ENCODE measurements at places on chromosomes 7 and 10.

GRCh38 chr10:35132727-35133126 lies 6.1 kb downstream of the CREM start:
- no peak for DNase-seq

GRCh38 chr7:77802557-77803405 lies 4.2 kb downstream of the PHTF2 start:
- DNase-seq, result no peak

DNA sequence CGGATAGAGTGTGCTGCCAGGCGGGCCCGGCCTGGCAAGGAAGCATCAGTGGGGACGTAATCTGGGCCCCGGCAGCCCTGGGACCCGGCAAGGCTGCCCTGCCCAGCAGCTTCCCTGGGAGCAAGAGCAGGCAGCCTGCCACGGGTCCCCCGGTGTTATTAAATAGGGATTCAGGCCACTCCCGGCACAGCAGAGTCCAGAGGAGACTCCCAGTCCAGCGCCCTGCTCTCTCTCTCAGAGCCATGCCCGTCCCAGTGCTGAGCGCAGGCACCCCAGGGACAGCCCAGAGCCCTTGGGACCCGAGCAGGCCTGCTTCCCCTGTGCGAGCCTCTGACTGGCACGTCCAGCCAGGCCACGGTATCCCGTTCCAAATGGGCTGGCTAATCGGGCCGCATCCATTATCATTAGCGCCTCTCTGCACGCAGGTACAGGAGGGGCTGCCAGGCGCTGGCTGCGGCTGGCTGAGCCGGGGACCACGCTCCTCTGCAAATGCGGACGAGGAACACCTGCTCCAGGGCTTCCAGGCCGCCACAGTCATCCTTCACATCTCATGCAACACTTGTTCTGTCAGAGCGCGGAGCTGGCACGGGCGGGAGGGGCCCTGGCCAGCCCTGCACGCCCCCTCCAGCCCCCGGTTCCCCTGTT lies 344.2 kb upstream of the MKI67 start:
- no peak for DNase-seq

DNA sequence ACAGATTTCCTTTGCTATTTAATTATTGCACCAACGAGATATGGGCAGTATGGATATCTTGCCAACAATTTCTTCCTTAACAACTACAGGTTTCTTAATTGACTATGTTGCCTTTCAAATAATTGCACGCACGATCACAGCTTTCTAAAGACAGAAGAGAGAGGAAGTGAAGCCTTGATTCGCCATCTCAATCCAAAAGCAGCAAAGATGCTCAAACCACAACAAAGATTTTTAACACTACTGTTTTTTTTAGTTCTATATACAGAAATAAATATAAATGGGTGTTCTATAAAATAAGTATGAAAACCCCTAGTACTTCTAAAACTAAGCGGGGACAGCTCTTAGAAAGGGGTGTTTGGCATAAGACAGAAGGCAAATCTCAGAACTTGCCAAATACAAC lies 251.3 kb downstream of the SFMBT2 start:
- no peak for DNase-seq

DNA sequence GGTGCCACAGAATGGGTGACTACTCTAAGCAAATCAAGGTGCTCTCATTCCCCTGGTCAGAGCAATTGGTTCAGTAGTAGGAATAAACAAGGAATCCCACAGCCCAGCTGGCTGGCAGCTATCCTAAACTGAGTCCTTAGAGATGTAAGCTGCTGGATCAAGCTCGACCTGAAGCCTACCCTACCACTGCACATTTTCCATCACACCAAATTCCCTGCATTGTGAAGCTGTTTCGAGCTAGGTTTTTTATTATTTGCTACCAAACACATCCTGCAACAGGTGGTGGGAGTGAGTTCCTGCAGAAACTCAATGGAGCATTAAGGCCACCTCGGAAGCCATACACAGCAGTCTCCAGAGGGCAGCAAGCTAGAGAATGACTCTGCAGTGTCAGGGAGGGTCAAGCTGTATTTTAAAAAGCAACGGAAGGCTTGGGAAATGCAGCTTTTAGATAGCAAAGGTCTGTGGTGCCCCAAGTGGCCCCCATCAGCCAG lies 33.7 kb upstream of the TNRC18 start:
- DNase-seq, result no peak

DNA sequence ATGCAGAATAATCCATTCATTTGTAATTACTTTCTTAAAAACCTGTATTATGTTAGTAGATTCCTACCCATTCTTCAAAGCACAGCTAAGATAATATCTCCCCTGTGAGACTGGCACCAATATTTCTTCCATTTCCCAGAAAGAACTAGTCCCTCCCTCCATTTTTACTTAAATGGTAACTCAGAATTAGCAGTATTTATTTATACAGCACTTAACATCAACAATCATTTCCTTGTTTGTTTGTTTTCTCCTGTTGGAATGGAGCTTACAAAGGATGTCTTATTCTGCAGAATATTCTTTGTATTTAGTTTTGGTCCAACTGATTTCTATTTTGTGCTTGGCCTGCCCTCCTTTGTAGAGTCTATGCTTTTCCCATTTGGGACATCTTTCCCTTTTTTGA lies 32.1 kb upstream of the PTPN12 start:
- DNase-seq, result no peak

DNA sequence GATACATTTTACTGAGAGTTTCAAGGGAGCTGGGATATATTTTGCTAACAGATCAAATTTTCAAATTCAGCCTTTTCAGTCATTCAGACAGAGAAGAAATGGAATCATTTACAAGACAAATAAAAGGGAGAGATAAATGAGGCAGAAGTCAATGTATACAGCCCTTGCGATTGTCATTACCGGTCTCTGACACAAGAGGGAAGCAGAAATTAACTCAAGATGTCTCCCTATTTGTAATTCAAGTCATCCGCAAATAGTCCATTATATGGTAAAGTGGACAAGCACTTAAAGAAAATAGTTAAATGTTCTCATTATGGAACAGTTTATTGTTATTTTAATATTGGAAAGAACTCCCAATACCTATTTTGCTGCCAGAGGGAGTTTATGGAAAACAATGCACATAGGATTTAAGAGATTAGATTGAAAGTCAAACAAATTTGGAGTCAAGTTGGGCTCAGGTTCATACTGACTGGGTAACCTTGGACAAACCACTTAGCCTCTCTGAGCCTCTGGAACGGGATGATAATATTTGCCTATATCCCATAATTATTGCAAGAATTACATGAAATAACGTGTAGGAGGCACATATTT lies 89.3 kb upstream of the PRKCQ start:
- DNase-seq, result no peak

- DNase-seq, result no peak
Observed at GRCh38 chr10:43912469-43912868, 263.8 kb upstream of the ZNF32 start.

DNA sequence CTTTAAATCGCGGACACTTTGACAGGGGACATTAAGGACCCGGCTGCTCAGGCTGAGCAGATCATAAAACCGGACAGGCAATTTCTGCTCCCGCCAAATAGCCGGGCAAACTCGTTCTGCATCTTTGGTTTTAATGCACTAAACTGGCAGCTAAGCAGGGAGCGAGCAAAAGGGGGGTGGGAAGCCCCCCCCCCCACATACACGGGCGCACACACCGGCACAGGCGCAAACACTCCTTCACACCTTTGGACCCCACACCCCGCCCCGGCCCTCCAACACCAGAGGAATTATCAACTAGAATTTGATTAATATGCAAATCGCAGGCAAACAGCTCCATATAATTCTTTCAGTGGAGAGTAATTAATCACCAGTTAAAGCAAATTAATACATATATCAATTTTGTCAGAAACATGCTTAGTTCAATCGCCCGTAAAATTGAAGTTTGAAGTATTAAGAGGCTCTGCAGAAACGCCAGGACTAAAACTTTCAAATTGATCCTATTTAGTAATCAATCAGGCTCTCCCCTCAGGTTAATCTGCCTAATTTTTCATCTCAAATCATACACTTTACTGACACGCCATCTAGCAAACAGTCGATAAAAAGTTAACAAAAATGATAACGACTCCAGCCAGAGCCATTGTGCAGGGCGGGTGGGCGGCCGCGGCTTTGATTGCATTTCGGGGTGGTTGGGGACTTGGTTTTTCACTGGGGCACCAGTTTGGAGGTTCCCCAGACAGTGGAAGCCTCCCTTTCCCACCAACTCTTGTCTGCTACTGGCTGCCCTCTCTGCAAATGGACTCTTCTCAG lies 9.9 kb downstream of the LBX1 start:
- no peak for DNase-seq

GRCh38 chr7:114087653-114088469 lies 169.1 kb upstream of the PPP1R3A start:
- DNase-seq, result no peak

GRCh38 chr10:34886906-34887642 lies 72.0 kb upstream of the PARD3 start:
- DNase-seq, result no peak

GRCh38 chr10:32622409-32622808 lies 176.5 kb downstream of the CCDC7 start:
- DNase-seq, result no peak

DNA sequence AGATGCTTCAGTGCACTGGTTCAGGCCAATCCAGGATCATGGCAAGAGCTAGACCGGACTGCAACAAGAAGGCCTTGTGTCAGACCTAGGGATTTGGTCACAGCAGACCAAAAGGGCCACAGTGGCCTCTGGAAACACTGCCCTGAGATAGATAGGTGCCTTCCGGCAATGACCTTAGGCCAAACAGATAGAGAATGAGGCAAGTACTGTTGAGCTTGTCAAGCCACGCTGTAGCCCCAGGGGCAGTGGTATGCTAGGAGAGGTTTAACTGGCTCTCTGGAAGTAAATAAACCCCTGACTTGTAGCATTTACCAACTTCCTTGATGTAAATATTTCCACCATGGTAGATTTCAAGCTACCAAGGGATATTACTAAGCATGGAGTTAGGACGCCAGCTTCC lies 197.5 kb downstream of the GRID1 start:
- no peak for DNase-seq

- no peak for DNase-seq
Observed at GRCh38 chr10:48767373-48768143, 82.9 kb downstream of the WDFY4 start.

GRCh38 chr7:100933734-100934133 lies 15.6 kb upstream of the MUC3A start:
- DNase-seq, result no peak

DNA sequence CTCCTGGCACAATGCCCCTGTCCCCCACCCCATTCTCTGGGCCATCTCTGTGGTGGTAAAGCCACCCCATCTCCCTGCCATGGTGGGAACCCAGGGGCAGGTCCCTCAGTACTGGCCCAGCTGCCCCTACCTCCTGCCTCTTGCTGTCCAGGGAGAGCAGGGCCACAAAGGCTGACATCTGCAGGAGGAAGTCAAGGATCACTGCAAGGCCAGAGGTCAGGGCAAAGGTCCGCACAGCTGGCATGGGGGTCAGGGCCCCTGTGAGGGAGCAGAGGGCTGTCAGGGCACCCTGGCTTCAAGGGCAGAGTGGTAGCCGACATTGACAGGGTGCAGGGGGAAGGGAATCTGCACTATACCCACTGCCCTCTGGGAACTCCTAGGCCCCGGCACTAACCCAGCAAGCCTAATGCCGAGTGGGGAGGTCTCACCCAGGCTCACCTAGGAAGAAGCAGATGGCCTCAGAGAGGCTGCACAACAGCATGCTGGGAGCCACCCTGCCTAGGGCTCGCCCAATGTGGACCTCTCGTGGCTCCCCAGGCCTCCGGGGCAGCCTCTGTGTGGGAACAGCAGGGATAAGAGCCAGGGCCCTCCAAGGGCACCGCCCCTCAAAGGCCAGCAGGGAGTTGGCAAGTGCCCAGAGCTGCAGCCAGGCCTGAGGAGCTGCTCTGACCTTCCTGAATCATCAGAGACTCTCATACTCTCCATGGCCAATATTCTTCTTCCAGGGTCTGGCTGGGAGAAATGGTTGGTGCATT lies 7.7 kb downstream of the NPC1L1 start:
- no peak for DNase-seq

DNA sequence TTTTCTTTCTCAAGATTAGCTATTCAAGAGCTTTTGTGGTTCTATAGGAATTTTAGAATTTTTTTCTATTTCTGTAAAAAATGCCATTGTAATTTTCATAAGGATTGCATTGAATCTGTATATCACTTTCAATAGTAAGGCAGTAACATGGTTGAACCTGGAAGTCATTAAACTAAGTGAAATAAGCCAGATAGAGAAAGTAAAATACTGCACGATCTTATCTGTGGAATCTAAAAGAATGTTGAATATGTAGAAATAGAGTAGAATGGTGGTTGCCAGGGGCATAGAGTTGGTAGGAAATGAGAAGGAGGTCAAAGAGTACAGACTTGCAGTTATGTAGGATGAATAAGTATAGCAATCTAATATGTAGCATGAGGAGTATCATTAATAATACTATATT lies 1073.5 kb upstream of the LRRN3 start:
- DNase-seq, result no peak

GRCh38 chr7:80362010-80362618 lies 149.8 kb downstream of the GNAT3 start:
- DNase-seq, result no peak

GRCh38 chr7:101667920-101668319 lies 38.8 kb upstream of the MYL10 start:
- DNase-seq, result no peak

- no peak for DNase-seq
Observed at GRCh38 chr10:71268758-71269157, 50.3 kb upstream of the SLC29A3 start.

DNA sequence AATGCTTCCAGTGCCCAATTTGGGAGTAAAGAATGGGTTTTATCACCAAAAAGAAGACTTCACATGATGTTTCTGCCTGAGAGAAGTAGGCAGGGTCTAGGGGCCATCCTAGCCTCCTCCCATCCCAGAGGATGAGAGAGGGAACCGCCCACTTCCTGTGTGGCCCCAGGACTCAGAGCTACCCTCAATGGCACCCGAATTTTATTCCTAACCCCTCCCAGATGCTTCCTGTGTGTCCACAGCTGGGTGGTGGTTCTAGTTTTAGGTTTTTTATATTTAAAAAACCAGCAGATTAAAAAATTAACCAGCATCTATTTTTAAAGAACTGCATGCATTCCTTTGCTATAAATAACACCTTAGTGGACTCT lies 583.5 kb downstream of the PTPRN2 start:
- DNase-seq, result no peak

GRCh38 chr10:100184840-100185239 lies 989 bp downstream of the ERLIN1 start:
- no peak for DNase-seq

GRCh38 chr10:129136951-129137350 lies 330.1 kb upstream of the MGMT start:
- DNase-seq, result no peak

Measured in CD4-positive, alpha-beta T cell treated with Interleukin-15 for 1 hour (primary cell).